ENCODE measurements at places on chromosomes 6 and 20. TPM values are rescaled to one million over a fixed set of nuclear protein-coding genes. Genes with fewer than 3 reads are reported as not detected.

GPLD1 gene
- 15.6 TPM for total RNA-seq

CRISP3 gene
- total RNA-seq = not detected

KCNK16 gene
- not detected for total RNA-seq

GMPR gene
- 164 TPM for total RNA-seq

OLIG3 gene
- total RNA-seq = not detected

DCBLD1 gene
- total RNA-seq = 16.7 TPM

NT5DC1 gene
- total RNA-seq = 22.8 TPM

CFAP61 gene
- 27.3 TPM for total RNA-seq

RPP21 gene
- total RNA-seq = 101 TPM

MDFI gene
- total RNA-seq = 15.1 TPM

DNA sequence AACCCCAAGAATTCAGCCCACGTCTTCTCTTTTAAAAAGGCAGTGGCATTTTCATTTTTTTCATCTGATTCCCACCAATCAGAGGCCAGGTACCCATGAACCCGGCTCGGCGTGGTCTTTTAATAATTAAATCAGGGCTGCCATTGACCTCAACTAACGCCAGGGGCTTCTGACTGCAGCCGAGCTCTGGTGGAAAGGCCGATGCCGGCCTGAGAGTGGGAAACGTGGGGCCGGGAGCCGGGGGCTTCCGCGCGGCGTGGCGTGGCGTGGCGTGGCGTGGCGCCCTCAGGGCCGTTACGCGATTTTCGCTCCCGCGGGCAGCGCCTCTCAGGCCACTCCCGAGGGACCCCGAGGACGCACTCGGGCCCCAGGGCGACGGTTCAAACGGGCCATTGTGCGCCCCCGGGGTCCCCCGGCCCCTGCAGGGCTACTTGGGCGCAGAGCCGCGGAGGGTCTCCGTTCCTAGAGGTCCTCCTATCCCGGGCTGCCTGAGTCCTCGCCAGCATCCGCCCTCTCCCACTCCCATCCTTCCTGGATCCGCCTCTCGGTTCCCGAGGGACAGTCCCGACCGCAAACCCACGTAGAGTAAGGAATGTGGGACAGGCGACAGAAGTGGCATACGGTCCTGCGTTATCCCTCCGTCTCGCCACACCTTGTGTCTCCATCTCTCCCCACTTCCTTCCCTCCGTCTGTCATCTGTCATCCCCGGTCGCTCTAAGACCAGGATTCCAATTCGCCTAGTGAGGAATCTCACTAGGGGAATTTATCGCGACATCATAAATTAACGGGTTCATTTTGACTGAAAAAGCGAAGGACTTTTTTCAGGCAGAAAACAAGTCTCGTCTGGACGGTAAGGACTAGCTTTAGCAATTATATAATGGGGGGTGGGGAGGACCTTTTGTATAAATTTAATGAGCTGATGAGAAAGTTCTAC, 876 bp upstream of the TBPL1 start:
- no peaks in the 10 kb centered on the region for H3K27me3 ChIP-seq
- DNase-seq = peak; percentile 73
- H3K36me3 ChIP-seq = no peaks in the 10 kb centered on the region
- peaks cover 18% of the 10 kb centered on the region for H3K4me1 ChIP-seq

GRCh38 chr6:72619883-72620696, 1.8 kb upstream of the KCNQ5 start:
- H3K36me3 ChIP-seq = no peaks in the 10 kb centered on the region
- DNase-seq = peak; percentile 52
- peaks cover 15% of the 10 kb centered on the region for H3K4me1 ChIP-seq
- H3K27me3 ChIP-seq = no peaks in the 10 kb centered on the region
- no peak overlapping the region for H3K4me3 ChIP-seq
- H3K27ac ChIP-seq = no peak overlapping the region

- no peak for DNase-seq
- no peak overlapping the region for H3K27ac ChIP-seq
- H3K27me3 ChIP-seq = no peaks in the 10 kb centered on the region
- no peaks in the 10 kb centered on the region for H3K4me1 ChIP-seq
- no peaks in the 10 kb centered on the region for H3K36me3 ChIP-seq
Observed at GRCh38 chr6:74259981-74260380, 564.0 kb downstream of the CD109 start.

GRCh38 chr6:168208854-168209253, 110.7 kb downstream of the DACT2 start:
- no peak overlapping the region for H3K27ac ChIP-seq
- DNase-seq = no peak
- H3K36me3 ChIP-seq = no peaks in the 10 kb centered on the region
- H3K4me3 ChIP-seq = no peak overlapping the region

DNA sequence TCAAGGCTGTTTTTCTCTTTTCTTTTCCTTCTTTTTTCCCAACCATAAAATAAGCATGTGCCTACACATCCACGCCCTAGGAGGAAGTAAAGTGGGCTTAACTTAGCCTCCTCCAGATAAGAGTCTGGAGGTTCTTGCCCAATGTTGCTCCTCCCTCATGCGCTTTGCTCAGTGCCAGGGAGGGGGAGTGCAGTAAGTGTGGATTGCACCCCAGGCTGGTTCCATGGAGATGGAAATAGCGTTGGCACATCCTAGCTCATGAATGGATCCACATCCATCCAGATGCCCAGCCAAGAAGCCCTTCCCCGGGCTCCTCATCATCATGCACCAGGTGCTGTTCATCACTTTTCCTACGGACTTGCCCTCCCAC, 58.2 kb downstream of the NEDD9 start:
- peaks cover 6% of the 10 kb centered on the region for H3K4me1 ChIP-seq
- no peaks in the 10 kb centered on the region for H3K27me3 ChIP-seq
- no peak overlapping the region for H3K4me3 ChIP-seq

GRCh38 chr6:391559-392440, at the start of gene IRF4:
Gene IRF4, plus strand, starts transcription at chr6:391752. Its CDS starts 1,401 bp downstream, at chr6:393153.
- no peaks in the 10 kb centered on the region for H3K36me3 ChIP-seq
- H3K4me3 ChIP-seq = peak within 1 kb of the TSS; percentile 61
- H3K27me3 ChIP-seq = no peaks in the 10 kb centered on the region
- DNase-seq = peak; percentile 55
- H3K4me1 ChIP-seq = peaks cover 6% of the 10 kb centered on the region

GRCh38 chr6:37239950-37240713, 17.4 kb upstream of the TBC1D22B start:
- H3K27me3 ChIP-seq = no peaks in the 10 kb centered on the region
- peaks cover 26% of the 10 kb centered on the region for H3K4me1 ChIP-seq
- DNase-seq = peak; percentile 92
- no peaks in the 10 kb centered on the region for H3K36me3 ChIP-seq

GRCh38 chr20:38085026-38085425, 51.5 kb downstream of the RPRD1B start:
- H3K27ac ChIP-seq = no peak overlapping the region
- DNase-seq = no peak
- H3K4me3 ChIP-seq = no peak overlapping the region
- H3K4me1 ChIP-seq = no peaks in the 10 kb centered on the region
- H3K36me3 ChIP-seq = no peaks in the 10 kb centered on the region

- H3K27me3 ChIP-seq = no peaks in the 10 kb centered on the region
- H3K4me3 ChIP-seq = no peak overlapping the region
- DNase-seq = no peak
Observed at GRCh38 chr6:85396159-85396808, 53.6 kb upstream of the NT5E start.

GRCh38 chr6:150263765-150264404, 104.9 kb upstream of the IYD start:
- H3K36me3 ChIP-seq = no peaks in the 10 kb centered on the region
- no peaks in the 10 kb centered on the region for H3K27me3 ChIP-seq
- peaks cover 4% of the 10 kb centered on the region for H3K4me1 ChIP-seq
- no peak for DNase-seq

DNA sequence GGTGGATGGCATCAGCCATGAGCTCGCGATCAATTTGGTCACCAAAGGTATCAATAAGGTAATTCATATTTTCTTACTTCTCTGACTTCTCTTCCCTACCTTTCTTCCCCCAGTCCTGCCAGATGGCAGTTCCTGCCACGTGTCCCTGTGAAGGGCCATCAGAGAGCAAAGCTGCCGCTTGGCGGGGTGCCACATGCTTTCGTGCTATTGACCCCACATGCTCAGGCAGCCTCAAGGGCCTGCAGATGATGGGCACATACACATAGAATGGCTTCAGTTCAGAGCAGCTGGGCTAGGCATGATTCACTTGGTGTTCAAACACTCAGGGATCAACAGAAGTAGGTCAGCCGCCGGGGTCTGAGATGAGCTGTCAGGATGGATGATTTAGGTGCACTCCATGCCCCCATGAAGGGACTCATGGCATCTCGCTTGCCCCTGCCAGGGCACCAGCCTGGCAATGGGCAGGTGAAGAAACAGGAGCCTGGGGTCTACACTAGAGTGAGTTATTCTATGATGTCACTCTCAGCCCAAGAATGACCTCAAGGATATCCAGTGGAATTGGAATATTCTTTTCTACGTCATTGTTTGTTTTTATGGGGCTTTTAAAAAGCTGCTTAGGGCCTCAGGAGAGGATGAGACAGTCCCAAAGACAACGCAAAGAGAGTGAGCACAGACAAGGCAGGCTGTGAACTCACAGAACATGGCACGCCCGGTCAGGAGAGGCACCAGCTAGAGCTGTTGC, 25.5 kb downstream of the BANF2 start:
- H3K27me3 ChIP-seq = no peaks in the 10 kb centered on the region
- H3K36me3 ChIP-seq = no peaks in the 10 kb centered on the region
- no peak overlapping the region for H3K4me3 ChIP-seq
- no peak for DNase-seq
- H3K4me1 ChIP-seq = no peaks in the 10 kb centered on the region
- no peak overlapping the region for H3K27ac ChIP-seq

- H3K4me3 ChIP-seq = no peak overlapping the region
- no peak overlapping the region for H3K27ac ChIP-seq
- no peaks in the 10 kb centered on the region for H3K36me3 ChIP-seq
- DNase-seq = no peak
Observed at GRCh38 chr6:39879535-39879934, 54.7 kb downstream of the MOCS1 start.

GRCh38 chr6:24949020-24949569, 13.3 kb upstream of the RIPOR2 start:
- no peaks in the 10 kb centered on the region for H3K4me1 ChIP-seq
- H3K36me3 ChIP-seq = no peaks in the 10 kb centered on the region
- no peak overlapping the region for H3K4me3 ChIP-seq
- DNase-seq = no peak

GRCh38 chr20:62622877-62623487, 19.3 kb upstream of the SLCO4A1 start:
- H3K27me3 ChIP-seq = no peaks in the 10 kb centered on the region
- no peak overlapping the region for H3K4me3 ChIP-seq
- no peak for DNase-seq
- H3K36me3 ChIP-seq = no peaks in the 10 kb centered on the region
- H3K27ac ChIP-seq = peak overlapping the region; percentile 94

- H3K36me3 ChIP-seq = no peaks in the 10 kb centered on the region
- no peak overlapping the region for H3K4me3 ChIP-seq
- no peak for DNase-seq
- no peaks in the 10 kb centered on the region for H3K27me3 ChIP-seq
Observed at GRCh38 chr6:118899948-118900347, 6.0 kb downstream of the ASF1A start.

DNA sequence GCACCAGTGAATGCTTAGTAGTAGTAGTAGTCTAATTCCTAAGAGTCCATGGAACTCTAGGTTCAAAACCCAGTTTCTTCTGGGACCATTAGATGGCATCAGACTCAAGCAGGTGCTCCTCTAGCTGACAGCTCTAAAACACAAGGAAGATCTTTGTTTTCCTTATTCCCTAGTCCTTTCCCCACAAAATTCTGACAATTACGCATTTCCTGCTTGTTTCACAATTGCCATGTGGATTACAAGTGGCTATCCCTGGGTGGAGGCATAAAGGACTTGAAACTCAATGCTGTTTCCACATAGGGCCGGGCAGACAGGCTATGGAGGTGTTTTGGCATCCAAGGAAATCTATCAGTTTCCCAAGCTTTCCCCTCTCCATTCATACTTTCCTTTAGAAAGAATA, 9.2 kb upstream of the HLA-DOB start:
- H3K27me3 ChIP-seq = no peaks in the 10 kb centered on the region
- no peak for DNase-seq
- H3K27ac ChIP-seq = no peak overlapping the region

GRCh38 chr20:53707371-53708055, 113.9 kb upstream of the ZNF217 start:
- H3K27me3 ChIP-seq = no peaks in the 10 kb centered on the region
- no peak for DNase-seq
- no peak overlapping the region for H3K4me3 ChIP-seq
- no peak overlapping the region for H3K27ac ChIP-seq
- H3K4me1 ChIP-seq = no peaks in the 10 kb centered on the region
- no peaks in the 10 kb centered on the region for H3K36me3 ChIP-seq

DNA sequence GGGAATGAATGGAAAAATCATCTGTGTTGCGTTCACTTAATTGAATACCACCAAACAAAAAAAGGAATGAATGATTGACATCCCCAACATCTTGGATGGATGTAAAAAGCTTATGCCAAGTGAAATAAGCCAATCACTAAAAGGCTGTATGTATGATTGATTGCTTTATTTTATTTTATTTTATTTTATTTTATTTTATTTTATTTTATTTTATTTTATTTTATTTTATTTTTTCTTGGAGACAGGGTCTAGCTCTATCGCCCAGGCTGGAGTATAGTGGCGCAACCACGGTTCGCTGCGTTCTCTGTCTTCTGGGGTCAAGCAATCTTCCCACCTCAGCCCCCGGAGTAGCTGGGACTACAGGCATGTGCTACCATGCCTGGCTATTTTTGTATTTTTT, 263.3 kb downstream of the CDKAL1 start:
- H3K27me3 ChIP-seq = no peaks in the 10 kb centered on the region
- DNase-seq = no peak
- H3K27ac ChIP-seq = no peak overlapping the region
- H3K4me1 ChIP-seq = no peaks in the 10 kb centered on the region
- H3K4me3 ChIP-seq = no peak overlapping the region

GRCh38 chr6:129141499-129141898, 258.6 kb downstream of the LAMA2 start:
- H3K36me3 ChIP-seq = no peaks in the 10 kb centered on the region
- H3K4me3 ChIP-seq = no peak overlapping the region
- H3K4me1 ChIP-seq = peaks cover 48% of the 10 kb centered on the region
- H3K27me3 ChIP-seq = no peaks in the 10 kb centered on the region

GRCh38 chr6:46051962-46052361, 36.3 kb upstream of the CLIC5 start:
- H3K27me3 ChIP-seq = no peaks in the 10 kb centered on the region
- H3K4me1 ChIP-seq = no peaks in the 10 kb centered on the region
- no peaks in the 10 kb centered on the region for H3K36me3 ChIP-seq
- no peak overlapping the region for H3K27ac ChIP-seq
- no peak for DNase-seq

DNA sequence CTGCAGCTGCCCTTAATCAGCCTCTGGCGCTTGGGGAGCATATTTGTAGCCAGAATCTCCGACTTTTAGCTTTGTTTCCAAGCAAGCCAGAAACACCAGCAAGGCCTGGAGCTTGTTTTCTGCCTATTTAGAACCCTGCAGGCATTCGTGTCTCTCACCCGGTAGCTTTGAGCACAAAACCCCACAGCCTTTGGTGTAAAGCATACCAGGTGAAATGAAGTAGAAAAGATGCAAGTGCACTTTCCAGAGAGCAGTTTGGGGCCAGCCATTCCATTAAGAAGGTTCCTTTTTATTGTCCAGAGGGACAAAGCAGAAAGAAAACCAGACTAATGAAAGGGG, 736 bp downstream of the FAM217B start:
- no peak for DNase-seq
- H3K4me1 ChIP-seq = peaks cover 27% of the 10 kb centered on the region
- peak overlapping the region; percentile 84 for H3K27ac ChIP-seq
- no peaks in the 10 kb centered on the region for H3K27me3 ChIP-seq
- no peaks in the 10 kb centered on the region for H3K36me3 ChIP-seq

All from testis (tissue), 5 donors.